ENCODE measurements at places on chromosomes 7 and 10. TPM values are rescaled to one million over a fixed set of nuclear protein-coding genes. Genes with fewer than 3 reads are reported as not detected.

GOLGA7B gene
- 0.11 TPM for total RNA-seq

CNOT4 gene
- total RNA-seq = 14.8 TPM

AGAP4 gene
- total RNA-seq = 2.2 TPM

CNPY1 gene
- not detected for total RNA-seq

TMEM270 gene
- total RNA-seq = not detected

OPN4 gene
- not detected for total RNA-seq

CYP2C19 gene
- total RNA-seq = not detected

PTEN gene
- 96.3 TPM for total RNA-seq

DNA sequence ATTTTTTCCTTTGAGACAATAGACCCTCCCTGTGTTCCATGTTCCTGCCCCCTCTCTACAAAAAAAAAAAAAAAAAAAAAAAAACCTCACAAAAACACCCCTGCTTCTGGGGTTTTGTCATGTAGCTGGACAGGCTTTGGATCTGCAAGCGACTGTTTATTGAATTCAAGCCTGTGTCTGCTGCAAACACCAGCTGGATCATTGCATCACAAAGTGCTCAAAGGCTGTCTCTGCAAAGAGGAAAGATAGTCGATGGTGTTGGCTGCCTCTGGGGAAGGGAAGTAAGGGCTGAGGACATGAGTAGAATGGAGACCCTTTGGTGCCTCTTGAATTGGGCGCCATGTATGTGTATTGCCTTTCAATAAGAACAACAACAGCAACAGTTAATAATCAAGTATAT lies 471.2 kb downstream of the PLXNA4 start:
- no peak for DNase-seq

GRCh38 chr10:373015-373414 lies 237.8 kb downstream of the ZMYND11 start:
- DNase-seq = no peak

GRCh38 chr10:80199828-80200227 lies 5.5 kb downstream of the ANXA11 start:
- no peak for DNase-seq

DNA sequence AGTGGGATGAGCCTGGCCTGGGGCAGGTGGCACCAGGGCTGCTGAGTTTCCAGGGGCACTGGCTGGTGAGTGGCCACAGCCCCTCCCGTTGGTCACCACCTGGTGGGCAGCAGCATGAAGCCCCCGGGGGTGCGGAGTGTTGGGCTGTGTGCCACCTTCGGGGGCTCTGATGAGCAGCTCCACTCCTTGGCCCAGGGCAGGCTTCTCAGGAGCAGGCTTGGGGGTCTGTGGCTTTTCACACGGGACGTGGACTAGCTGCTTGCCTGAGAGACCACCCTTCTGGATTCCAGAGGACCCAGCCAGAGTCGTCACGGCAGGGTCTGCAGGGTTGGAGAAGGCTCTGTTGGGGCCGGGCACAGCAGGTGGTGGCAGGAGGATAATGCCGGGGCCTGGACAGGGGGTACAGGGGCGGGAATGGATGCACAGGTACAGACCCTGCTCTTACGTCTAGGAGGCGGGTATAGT lies 193.1 kb downstream of the ADARB2 start:
- DNase-seq = no peak

- DNase-seq = no peak
Measured at GRCh38 chr10:98815039-98815885, 368.5 kb upstream of the HPS1 start.

DNA sequence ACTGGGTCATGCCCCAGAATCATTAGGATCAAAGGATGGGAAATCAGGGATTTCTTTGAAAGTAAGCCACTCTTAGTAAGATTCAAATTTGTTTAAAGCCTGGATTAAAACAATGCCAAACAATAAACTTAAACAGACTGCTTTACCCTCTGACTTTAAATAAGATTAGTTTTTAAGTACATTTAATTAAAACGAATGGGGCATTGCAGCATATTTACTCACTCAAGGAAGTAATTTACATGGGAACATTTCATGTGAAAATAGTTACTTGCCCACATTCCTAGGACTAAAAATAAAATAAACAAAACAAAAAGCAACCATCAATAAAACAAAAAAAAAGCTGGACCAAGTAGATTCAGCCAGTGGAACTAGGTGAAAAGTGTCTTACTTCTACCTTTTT lies 7.8 kb downstream of the ABLIM1 start:
- no peak for DNase-seq

GRCh38 chr7:84904561-84904960 lies 282.3 kb downstream of the SEMA3D start:
- no peak for DNase-seq

- DNase-seq = no peak
Measured at GRCh38 chr10:48807791-48808470, 123.3 kb downstream of the WDFY4 start.

- DNase-seq = peak; percentile 38
Measured at GRCh38 chr7:45689797-45690761, 115.9 kb downstream of the ADCY1 start.

DNA sequence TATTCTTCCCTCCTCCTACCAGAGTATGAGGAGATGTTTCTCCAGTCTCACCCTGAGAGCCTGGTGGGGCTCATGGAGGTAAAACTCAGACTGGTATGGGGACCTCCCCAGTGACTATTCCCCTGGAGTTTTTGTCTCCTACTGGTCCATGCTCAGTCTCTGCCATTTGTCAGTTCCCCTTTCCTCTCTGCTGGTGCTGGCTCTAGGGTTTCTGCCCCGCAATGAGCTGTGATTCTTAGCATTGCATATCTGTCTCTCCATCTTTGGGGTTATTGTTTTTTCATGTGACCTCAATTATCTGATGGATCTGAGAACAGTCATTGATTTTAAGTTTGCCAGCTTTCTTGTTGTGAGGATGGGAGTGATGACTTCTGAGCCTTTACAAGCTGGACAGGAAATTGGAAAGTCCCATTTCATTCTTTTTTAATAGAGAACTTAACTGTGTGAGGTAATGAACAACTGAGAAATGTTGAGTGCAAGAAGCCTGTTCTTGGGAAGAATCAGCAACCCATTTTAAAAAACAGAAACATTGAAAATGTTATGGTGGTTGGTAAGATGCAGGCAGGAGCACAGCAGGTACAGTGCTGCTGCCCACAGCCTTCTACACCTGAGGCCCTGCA lies 26.9 kb downstream of the NACAD start:
- DNase-seq = no peak

- DNase-seq = peak; percentile 68
Measured at GRCh38 chr10:92239600-92240288, 51.1 kb downstream of the CPEB3 start.

- DNase-seq = no peak
Measured at GRCh38 chr10:62037890-62038608, 136.6 kb downstream of the ARID5B start.

- no peak for DNase-seq
Measured at GRCh38 chr10:18463673-18464211, 187.6 kb downstream of the NSUN6 start.

- DNase-seq = no peak
Measured at GRCh38 chr10:129093641-129094040, 373.4 kb upstream of the MGMT start.

- DNase-seq = no peak
Measured at GRCh38 chr10:46326066-46326465, 39.3 kb downstream of the ANTXRL start.

GRCh38 chr7:111540199-111540815 lies 22.0 kb downstream of the IMMP2L start:
- no peak for DNase-seq

DNA sequence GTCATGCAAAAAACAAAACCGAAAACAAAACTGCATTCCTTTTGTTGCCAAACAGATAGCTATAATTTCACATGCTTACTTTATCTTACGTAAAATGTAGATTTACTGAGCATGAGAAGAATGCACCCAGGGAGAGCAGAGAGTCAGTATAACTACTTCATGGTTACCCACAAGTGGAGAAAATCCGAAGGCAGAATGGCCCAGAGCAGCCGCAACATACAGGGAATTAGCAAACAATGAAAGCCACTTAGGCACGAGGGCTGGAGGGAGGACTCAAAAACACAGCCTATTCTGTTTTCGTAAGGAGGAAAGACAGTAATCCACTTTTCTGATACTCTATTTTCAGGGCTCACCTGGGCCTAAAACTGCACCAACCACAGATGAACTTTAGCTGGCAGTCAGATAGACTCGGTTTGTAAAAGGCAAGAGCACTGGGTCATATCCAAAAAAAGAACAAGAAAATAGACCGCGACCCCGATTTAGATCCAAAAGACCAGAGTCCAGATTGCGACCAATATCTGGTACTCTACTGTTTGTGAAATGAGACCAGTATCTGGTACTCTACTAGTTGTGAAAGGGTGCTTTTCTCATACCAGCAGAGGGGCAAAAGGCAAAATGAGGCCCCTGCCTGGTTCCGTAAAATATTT lies 1.3 kb downstream of the ITPRIP start:
- DNase-seq = no peak

GRCh38 chr7:4959893-4960292 lies 906 bp upstream of the MMD2 start:
- DNase-seq = no peak

DNA sequence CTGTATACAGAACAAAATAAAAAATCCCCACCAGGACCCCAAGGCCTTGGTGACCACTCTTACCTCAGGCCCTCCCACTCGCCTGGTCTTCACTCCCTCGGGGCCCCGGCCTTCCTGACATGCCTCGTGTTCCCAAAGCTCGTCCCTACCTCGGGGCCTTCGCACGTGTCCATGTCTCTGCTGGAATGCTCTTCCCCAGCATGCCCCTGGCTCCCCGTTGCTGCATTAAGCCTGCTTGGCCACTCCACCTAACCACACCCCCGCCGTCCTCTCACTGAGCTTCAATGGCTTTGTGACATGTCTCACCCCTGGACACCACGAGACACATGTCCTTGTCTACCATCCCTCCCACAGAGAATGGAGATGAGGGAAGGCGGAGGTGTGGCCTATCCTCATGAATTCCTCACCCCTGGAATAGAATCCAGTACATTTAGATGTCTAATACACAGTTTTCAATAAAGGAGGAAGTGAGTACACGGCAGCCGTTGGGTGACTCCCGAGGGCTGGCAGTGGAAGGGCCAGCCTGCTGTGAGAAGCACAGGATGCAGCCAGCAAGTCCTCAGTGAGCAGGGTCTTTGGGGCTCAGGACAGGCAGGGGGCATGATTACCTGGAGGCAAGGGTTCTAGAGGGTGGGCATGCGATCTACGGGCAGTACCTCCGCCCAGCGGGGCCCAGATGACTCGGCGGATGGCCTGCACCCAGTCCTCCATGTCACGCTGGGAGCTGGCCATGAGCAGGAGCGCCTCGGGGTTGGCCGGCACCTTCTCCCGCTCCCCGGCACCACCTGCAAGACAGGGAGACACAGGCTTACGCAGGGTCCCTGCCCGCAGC lies 125.7 kb downstream of the ARHGAP22 start:
- DNase-seq = no peak

DNA sequence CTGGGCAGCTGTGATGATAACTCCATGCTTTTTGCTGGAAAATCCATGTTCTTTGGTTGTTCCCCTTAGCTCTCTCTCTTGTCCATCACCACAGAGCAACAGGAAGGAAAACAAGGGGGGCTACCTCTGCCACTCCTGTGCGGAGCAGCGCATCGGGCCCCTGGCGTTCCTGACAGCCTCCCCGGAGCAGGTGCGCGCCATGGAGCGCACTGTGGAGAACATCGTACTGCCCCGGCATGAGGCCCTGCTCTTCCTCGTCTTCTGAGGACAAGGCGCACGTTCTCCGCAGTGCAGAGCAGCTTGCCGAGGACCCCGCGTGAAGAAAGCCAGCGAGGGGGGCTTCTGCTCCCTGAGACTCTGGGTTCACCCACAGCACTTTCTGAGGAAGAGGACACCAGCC lies 40.3 kb downstream of the IL15RA start:
- DNase-seq = no peak

DNA sequence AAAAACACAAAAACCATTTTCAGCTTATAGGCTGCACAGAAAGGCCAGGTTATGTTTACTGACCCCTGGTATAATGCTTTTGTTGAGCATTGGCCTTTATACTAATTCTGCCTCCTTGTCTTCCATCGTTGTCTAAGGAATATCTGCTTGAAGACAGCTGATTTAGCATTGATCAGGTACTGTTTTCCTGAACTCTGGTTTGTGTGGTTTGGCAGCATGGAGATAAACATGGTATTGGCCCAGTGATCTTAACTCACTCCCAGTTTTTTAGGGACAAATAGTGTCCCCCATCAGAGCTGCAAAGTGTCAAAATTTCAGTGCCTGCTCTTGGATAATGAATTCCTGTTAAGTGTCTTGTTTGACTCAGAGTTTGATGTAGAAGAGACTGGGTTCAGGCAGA lies 100.8 kb downstream of the SND1 start:
- no peak for DNase-seq

DNA sequence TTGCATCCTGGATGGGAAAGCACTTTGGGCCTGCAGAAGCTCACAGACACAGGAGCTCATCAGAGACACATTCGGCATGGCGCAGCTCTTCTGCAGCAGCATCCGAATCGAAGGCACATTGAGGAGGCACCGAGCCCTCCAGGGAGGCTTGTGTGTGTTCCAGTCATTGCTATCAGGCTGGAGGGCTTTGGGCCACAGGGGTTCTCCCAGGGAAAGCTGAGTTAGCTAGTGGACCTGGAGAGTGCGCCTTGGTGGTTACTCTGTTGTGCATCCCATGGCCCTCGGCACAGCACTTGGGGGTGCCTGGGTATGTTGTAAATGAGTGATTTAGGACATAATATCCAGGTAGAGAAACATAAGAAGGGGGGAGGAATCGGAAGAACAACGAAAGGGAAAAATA lies 388.7 kb upstream of the RNF32 start:
- no peak for DNase-seq

GRCh38 chr7:17830206-17830605 lies 110.1 kb downstream of the SNX13 start:
- no peak for DNase-seq

DNA sequence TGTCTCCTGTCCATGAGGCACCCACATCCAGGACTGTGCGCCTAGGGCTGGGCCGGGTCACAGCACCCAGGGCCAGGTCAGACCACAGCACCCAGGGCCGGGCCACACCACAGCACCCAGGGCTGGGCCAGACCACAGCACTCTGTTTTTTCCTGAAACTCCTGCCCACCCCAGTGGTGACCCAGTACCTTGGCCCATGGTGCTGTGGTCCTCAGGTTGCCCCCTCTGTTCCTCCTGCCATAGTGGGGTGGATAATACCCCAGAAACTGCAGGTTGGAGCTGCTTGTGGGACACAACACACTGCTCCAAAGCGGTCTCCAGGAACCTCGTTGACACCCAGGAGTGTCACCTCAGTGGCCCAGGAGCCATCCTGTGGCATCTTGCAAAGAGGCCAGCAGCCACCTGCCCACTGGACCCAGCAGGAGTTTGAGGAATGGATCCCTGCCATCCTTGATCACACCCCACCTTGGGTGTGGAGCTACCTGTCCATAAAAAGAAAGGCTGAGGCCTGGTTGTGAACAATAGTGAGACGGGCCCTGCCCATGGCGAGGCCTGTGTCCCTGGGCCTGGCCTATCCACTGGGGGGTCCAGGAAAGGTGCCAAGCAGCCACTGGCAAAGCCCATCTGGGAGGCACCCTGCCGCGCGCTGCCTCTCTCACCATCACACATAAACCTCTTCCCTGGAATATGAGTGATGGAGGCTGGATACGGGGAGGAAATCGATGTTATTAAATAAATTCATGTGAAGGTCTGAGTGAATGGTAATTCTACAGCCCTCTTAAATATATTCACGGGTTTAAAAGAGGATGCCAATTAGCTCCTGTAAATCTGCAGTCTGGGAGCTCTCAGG lies 89.0 kb downstream of the NKX6-2 start:
- no peak for DNase-seq

Data from ascending aorta (tissue), 2 donors.